Panc1 (cell line): ENCODE measurements at places on chromosomes 16 and 17. TPM values are rescaled to one million over a fixed set of nuclear protein-coding genes. Genes with fewer than 3 reads are reported as not detected.

The TP53TG3B gene
- 0.18 TPM for total RNA-seq

The TP53TG3C gene
- not detected for total RNA-seq

The NARF gene
- total RNA-seq = 60.9 TPM

The FADS6 gene
- total RNA-seq = not detected

- H3K4me1 ChIP-seq = peaks cover 4% of the 10 kb centered on the region
- no peak overlapping the region for H3K27ac ChIP-seq
- no peaks in the 10 kb centered on the region for H3K27me3 ChIP-seq
- no peak overlapping the region for H3K4me3 ChIP-seq
- H3K36me3 ChIP-seq = no peaks in the 10 kb centered on the region
- no peak for DNase-seq
Observed at GRCh38 chr17:47265983-47266541, 12.4 kb downstream of the ITGB3 start.

- DNase-seq = no peak
- no peaks in the 10 kb centered on the region for H3K36me3 ChIP-seq
Observed at GRCh38 chr17:4604111-4604644, 19.8 kb downstream of the SMTNL2 start.

DNA sequence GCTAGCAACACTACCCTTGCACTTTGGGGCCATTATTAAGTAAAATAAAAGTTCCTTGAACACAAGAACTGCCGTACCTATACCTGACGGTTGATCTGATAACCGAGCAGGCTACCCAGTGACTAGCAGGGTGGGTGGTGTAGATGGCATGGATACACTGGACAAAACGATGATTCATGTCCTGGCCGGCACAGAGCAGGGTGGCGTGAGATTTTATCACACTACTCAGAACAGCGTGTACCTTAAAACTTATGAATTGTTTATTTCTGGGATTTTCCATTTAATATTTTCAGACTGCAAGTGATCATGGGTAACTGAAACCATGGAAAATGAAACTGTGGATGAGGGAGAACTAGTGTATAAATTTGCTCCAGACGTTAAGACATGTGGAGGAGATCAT is 41.0 kb upstream of the MSI2 start:
- H3K27ac ChIP-seq = no peak overlapping the region
- no peaks in the 10 kb centered on the region; the same call in 1 of the 2 replicates for H3K4me1 ChIP-seq

GRCh38 chr16:72939247-72939646 is 108.7 kb downstream of the ZFHX3 start:
- no peaks in the 10 kb centered on the region for H3K4me1 ChIP-seq
- H3K36me3 ChIP-seq = no peaks in the 10 kb centered on the region
- H3K27me3 ChIP-seq = no peaks in the 10 kb centered on the region
- no peak overlapping the region for H3K4me3 ChIP-seq
- DNase-seq = no peak

DNA sequence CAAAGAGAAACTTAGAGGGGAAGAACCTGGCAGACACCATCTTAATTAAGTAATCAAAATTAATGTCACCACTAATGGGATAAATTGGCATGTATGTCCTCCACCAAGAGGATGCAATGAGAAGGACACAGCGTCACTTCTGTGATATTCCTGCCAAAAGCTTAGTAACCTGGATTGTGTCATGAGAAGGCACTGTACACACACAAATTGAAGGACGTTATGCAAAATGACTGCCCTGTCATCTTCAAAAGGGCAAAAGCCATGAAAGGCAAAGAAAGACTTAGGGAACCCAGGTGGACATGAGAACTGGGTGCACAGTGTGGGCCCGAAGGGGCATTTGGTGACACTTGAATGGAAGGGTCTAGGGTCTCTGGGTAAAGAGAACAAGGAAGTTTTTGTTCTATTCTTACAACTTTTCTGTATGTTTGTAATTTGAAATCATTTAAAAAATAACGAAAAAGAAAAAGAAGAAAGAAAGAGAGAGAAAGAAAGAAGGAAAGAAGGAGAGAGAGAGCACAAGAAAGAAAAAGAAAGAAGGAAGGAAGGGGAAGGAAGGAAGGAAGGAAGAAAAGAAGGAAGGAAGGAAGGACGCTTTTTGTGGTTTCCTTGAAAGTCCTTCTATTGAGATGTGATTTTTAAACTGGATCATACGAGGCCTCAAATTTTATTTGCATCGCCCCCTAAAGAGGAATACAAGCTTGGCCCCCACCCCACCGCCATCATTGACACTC is 4.0 kb upstream of the APOH start:
- H3K27me3 ChIP-seq = no peaks in the 10 kb centered on the region
- no peak for DNase-seq
- H3K36me3 ChIP-seq = no peaks in the 10 kb centered on the region
- no peaks in the 10 kb centered on the region for H3K4me1 ChIP-seq
- no peak overlapping the region for H3K27ac ChIP-seq

DNA sequence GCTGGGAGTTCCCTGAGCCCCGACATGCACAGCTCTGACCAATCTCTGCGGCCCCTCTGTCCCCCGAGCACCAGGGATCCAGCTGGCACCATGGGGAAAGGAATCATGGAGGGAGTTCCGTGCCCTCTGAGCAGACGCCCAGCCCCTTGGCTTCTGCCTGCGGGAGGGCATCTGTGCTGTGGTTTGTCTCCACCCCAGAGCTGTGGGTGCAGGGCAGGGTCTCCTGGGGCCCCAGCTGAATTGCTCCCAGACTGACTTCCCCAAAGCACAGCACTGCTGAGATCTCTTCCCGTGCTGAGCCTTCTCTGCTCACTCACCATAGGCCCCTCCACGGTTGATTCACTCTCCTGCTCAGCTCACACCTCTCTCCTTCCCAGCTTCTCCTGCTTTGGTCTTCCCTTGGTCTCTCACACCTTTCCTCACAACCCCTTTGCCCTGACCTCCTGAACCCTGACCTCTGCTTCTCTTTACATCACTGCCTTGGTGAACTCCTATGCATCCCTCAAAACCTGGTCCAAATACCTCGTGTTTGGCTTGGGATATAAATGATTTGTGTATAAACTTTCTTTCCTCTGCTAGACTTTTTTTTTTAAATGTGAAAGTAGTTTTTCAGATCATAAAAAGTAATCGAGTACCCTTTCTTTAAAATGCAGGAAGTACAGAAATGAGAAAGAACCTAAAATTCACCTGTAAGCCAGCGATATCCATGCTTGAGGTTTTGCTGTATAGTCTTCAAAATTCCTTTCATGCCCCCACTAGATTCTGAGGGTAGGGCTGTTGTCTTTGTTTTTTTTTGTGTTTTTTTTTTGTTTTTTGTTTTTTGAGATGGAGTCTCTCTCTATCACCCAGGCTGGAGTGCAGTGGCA is 265.3 kb downstream of the SEC14L1 start:
- H3K4me3 ChIP-seq = no peak overlapping the region
- H3K4me1 ChIP-seq = peaks cover 82% of the 10 kb centered on the region
- H3K27ac ChIP-seq = peak overlapping the region; percentile 79
- H3K36me3 ChIP-seq = no peaks in the 10 kb centered on the region
- no peaks in the 10 kb centered on the region for H3K27me3 ChIP-seq
- DNase-seq = no peak

DNA sequence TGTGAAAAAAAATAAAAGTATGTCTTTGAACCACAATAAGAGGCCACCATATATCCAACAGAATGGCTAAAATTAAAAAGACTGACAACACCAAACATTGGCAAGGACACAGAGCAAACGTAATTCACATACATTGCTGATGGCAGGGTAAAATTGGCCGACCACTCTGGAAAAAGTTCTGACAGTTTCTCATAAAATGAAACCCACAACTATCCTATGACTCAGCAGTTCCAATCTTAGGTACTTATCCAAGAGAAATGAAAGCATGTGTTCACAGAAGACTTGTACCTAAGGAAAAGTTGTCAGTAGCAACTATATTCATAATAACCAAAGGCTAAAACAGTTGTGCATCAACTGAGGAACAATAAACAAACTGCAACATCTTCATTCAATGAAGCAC is 357.3 kb upstream of the XYLT1 start:
- 0 out of 2 replicates have a peak, but pooled peaks cover 2% of the 10 kb centered on the region for H3K27me3 ChIP-seq
- DNase-seq = no peak
- H3K27ac ChIP-seq = no peak overlapping the region
- no peaks in the 10 kb centered on the region for H3K36me3 ChIP-seq

DNA sequence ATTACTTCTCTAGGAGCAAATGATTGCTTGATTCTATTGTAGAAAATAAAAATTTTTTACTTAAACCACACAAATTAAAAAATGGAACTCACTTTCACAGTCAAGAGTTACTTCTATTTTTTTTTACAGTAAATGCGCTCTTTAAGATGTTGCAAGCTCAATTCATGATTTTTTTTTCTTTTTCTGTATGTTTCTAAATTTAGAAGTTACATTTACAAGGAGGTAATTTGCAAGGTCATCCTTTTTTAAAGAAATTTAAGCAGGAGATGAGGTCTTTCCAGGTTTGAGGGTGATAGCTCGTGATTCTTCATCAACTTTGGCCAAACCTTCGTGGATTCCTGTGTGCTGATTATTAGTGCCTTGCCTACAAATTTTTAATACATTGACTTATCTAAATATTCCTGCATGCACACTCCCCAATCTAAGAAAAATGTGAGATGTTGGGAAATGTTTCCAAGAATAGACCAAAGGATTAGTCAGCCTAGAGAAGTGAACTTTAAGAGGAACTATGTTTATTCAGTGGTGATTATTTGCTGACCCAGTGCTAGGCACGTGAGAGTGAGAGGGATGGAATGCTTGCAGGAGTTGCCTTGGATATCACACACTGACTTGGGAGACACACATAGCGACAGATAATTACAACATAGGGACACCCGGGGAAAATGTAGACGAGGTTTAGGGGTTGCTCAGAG is 429.8 kb downstream of the MAF start:
- H3K4me1 ChIP-seq = no peaks in the 10 kb centered on the region
- DNase-seq = no peak
- H3K36me3 ChIP-seq = no peaks in the 10 kb centered on the region
- H3K27me3 ChIP-seq = no peaks in the 10 kb centered on the region
- no peak overlapping the region for H3K27ac ChIP-seq

DNA sequence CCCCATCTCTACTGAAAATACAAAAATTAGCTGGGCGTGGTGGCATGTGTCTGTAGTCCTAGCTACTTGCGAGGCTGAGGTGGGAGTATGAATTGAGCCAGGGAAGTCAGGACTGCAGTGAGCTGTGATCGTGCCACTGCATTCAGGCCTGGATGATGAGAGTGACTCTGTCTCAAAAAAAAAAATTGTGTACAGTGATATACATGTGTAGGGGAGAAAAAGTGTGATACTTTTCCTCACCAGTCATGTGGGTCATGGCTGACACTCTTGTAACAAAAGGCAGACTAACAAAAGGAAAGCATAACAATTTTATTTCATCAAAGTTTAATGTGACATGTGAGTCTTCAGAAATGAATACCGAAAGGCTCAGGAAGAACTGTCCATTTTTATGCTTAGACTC is 2.0 kb upstream of the ABCC12 start:
- peak overlapping the region; percentile 36; the same call in 1 of the 2 replicates for H3K27ac ChIP-seq
- DNase-seq = no peak
- no peaks in the 10 kb centered on the region for H3K27me3 ChIP-seq
- H3K36me3 ChIP-seq = no peaks in the 10 kb centered on the region
- peaks cover 2% of the 10 kb centered on the region; the same call in 1 of the 2 replicates for H3K4me1 ChIP-seq

GRCh38 chr17:8818047-8818446 is 18.9 kb upstream of the MFSD6L start:
- no peaks in the 10 kb centered on the region for H3K36me3 ChIP-seq
- no peak overlapping the region for H3K4me3 ChIP-seq
- DNase-seq = no peak

- H3K36me3 ChIP-seq = no peaks in the 10 kb centered on the region
- peaks cover 16% of the 10 kb centered on the region for H3K4me1 ChIP-seq
- H3K27ac ChIP-seq = no peak overlapping the region
- no peaks in the 10 kb centered on the region for H3K27me3 ChIP-seq
- H3K4me3 ChIP-seq = no peak overlapping the region
Observed at GRCh38 chr17:79815836-79816461, 19.1 kb upstream of the CBX8 start.

- H3K27me3 ChIP-seq = no peaks in the 10 kb centered on the region
- no peak for DNase-seq
- H3K27ac ChIP-seq = no peak overlapping the region
Observed at GRCh38 chr16:19715566-19715965, 2.5 kb downstream of the KNOP1 start.

DNA sequence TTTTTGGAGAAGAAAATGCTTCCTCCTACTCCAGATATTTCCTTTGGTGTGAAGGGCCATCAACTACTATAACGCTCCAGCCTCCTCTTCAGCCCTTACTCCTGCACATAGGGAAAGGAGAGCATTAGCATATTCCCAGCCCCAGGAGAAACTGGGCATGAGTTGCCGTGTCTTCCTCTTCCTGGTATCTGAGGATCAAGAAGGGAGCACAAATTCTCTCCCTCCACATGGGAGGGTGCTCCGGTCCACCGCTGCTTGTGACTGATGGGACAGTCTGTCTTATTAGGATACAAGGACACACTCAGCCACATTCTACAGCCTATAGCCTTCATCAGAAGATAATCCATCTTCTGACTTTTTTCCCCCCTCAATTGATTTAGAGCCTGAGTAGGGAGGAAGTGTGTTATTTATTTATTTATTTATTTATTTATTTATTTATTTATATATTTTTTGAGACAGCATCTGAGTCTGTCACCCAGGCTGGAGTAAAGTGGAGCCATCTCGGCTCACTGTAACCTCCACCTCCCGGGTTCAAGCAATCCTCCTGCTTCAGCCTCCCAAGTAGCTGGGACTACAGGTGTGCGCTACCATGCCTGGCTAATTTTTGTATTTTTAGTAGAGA is 16.6 kb upstream of the CYB5B start:
- DNase-seq = no peak
- H3K27me3 ChIP-seq = no peaks in the 10 kb centered on the region
- no peaks in the 10 kb centered on the region for H3K36me3 ChIP-seq
- peak overlapping the region; percentile 94 for H3K27ac ChIP-seq

DNA sequence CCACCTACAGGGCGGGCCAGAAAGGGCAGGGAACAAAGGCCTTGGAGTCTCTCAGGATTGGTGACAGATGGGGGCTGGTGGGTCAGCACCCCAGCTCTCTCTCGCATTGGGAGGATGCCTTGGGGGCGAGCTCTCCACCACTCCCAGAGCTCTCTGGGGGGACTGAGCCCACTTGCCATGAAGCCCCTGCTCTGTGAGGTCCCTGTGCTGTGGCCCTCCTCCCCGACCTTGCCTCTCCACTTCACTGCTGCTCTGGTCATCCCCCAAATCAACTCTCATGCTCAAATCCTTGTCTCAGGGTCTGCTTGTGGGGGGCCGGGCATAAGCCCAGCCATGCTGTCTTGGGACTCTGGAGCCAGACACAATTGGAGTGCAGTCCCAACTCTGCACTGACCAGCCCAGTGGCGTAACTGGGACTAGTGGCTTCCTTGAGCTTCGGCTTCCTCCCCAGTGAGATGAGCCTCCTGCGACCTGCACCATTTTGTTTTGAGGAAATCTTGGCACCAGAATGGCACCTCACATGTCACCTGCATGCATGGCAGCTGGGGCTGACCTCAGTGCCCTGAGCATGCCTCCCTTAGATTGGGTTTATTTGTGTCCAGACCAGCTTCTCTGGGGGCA is 184.5 kb downstream of the IRF8 start:
- H3K4me3 ChIP-seq = no peak overlapping the region
- H3K27me3 ChIP-seq = no peaks in the 10 kb centered on the region
- no peak for DNase-seq
- H3K4me1 ChIP-seq = no peaks in the 10 kb centered on the region
- H3K27ac ChIP-seq = no peak overlapping the region
